ENCODE measurements at places on chromosomes 1 and 21.

DNA sequence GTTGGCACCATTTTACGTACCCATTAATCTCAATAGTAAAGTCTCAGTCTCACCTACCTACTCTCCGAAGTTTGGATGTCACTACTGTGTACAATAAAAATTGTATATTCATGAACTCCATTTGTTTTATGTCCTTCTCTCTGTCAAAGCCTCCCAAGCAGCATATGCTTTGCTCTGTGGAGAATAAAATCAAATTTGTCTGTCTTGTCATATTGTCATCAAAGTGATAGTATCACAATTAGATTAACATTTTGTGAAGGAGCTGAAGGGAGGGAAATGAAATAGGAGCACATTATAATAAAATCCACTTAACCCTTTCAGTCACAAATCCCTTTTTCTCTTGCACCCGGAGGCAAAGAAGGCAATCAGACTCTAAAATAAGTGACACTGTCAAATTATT is 177.1 kb upstream of the RRP15 start:
- no peak for DNase-seq

DNA sequence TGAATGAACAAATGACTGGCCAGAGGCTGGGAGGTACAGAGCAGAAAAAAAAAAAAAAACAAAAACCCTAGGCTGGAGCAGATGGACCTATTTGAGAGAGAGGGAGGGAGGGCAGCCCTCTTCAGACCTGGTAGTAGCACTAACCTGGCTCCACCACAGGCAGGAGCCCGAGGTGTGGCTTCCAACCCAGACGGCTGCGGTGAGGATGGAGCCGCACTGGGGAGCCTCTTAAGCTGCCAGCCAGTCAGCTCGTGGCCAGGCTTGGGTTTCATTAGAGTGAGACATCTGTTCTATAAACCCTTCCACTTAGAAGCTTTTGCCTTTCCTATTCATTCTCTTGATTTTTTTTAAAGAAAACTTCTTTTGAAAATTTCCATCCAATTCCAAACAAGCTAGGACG is 16.8 kb downstream of the LGR6 start:
- no peak for DNase-seq

DNA sequence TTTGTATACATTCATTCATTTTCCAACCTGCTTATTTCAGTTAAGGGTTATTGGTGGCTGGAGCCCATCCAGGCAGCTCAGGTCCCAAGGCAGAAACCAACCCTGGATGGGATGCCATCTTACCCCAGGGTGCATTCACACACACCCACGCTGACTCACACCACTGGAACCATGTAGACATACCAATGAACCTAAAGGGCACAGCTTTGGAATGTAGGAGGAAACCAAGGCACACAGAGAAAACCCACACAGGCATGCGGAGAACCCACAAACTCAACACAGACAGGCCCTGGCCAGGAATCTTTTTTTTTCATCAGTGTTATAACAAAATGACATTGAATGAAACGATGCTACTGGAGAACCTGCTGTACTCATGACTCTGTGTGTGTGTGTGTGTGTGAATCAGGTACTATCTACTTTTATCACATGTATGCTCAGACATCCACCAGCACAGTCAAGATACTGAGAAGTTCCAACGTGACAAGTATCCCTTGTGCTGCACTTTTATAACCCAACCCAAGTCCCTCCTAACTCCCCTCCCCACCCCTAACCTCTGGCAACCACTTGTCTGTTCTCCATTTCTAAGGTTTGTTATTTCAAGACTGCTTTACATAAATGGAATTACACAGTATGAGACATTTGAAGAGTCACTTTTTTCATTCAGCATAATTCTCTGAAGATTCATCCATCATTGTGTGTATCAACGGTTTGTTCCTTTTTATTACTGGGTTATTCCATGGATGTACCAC is 286.8 kb upstream of the PLD5 start:
- DNase-seq, result no peak

DNA sequence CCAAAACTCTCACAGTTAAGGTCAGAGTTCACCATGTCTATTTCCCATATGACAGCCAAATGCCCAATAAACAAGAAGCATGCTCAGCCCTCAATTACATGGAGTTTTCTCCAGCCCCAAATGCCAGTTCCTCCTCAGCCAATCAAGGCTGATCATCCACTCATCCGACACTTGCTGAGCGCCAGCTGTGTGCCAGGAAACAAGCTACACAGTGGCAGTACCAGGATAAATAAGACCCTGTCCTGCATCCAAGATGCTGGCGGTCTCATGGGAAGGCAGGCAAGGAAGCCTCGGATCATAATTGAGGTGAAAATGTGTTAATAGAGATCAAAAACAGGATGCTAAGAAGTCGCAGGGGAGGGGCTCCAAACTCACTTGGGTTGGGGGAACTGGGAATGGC is 7.7 kb downstream of the ZBTB17 start:
- DNase-seq, result no peak

DNA sequence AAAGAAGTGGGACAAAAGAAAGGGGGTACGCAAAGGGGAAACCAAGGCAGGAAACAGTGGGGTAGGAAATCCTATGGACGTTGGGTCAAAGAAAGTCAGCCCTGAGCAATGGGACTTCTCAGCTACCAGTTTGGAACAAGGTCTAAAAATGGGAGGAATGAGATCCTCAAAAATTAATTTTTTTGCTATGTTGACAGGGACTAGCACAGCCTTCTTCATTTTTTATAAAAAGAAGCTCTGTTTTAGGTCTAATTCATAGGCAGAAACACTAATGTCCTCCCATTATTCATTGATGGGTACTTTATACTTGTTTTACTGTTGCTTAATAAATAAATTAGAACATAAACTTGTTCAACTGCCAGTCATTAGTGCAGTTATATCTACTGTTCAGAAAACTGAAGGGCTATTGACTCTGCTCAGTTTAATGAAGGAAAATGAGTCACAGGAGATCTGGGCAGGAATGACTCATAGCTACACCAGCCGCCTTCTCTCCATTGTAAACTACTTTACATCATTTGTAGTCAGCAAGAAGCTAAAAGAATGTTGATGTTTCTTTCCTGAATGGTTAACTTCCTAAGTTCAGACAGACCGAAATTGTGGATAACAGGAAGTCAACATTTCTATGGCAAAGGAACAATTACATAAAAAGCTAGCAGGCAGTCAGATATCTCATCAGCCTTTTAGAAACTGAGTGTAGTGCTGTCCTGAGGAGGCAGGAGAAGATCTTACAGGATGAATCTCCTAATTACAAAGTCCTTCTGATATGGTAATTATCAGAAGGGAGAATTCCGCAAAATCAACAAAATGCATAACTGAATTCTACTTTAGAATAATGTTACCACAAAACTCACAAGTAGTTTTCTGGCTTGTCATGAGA is 356.4 kb upstream of the PKN2 start:
- DNase-seq, result peak; percentile 97

GRCh38 chr21:35020902-35021301 is 28.2 kb downstream of the RUNX1 start:
- DNase-seq, result no peak

- DNase-seq, result no peak
Observed at GRCh38 chr1:103516283-103516682, 9.2 kb upstream of the RNPC3 start.

- no peak for DNase-seq
Observed at GRCh38 chr21:38343691-38344090, 86.9 kb downstream of the KCNJ15 start.

DNA sequence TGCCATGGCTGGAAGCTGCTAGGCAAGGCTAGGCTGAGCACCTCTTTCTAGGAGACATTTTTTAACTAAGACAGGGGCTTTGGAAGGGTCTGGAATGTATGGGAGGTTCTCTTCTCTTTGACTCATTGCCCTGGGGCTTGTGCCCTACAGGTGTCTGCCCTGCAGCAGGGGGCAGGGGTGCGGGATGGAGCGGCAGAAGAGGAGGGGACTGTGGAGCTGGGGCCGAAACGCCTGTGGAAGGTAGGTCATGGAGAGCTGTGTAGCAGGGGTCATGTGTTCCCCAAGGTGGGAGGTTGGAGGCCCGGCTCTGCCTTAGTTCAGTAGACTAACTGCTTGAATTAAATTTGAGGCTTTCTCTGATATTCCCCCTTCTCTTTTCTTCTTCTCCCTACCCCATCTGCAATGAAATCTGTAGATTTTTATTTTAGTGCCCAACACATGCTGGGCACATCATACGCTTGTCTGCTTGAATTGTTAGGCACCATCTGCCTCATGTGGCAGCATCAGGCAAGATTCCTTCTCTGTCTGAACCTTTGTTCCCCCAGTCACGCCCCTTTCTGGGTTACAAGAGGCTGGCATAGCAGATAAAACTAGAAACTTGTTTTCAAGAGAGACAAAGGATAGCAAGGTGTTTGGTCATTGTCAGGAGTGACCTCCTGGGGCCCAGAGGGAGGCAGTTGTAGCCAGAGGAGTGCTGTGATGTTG is 18.4 kb downstream of the PPFIA4 start:
- DNase-seq, result no peak

GRCh38 chr1:158035976-158036583 is 42.6 kb downstream of the KIRREL1 start:
- peak; percentile 75 for DNase-seq

DNA sequence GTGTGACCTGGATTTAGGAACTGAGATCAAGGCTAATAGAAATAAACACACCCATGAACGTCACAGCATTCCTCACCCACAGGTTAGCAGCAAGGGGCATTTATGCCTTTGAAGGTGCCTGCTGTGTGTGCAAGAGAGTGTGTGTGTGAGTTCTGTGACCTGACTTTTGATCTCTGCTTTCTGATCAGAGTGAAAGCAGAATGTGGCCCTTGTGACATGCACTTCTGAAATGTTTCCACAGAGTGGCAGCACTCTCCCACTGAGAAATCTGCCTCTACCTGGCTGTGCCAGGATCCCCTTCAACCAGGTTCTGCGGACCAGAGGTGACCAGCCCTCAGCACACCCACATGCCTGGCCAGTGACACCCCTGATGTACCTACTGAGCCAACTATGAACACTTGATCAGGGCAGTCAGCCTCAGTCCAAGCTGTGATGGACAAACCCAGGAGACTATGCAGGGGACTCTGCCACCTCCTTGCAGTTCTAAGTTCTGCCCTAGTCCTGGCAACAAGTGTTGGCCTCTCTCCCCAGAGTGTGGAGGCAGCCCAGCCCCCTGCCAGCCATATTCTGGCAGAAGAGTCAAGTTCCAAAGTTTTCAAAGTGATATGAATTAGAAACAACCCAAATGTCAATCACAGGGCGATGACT is 41.0 kb downstream of the RXRG start:
- DNase-seq, result peak; percentile 36

DNA sequence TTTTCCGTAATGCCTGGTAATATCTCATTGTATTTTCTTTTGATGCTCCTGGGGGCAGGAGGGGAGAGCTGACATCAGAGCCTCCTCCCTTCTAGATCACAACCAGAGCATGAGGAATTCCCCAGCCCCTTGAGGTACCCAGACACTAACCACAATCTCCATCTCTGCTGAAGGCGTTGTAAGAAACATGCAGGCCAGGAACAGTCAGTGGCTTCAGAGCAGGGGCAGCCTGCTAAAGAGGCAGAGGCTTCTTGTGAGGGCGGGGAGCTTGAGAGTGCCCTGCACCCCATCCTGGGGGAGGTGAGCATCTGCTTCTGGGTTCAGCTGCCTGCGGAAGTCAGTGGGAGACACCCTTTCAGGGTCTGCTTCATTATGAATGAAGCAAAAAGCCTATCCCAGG is 19.0 kb downstream of the MAPKAPK2 start:
- no peak for DNase-seq

DNA sequence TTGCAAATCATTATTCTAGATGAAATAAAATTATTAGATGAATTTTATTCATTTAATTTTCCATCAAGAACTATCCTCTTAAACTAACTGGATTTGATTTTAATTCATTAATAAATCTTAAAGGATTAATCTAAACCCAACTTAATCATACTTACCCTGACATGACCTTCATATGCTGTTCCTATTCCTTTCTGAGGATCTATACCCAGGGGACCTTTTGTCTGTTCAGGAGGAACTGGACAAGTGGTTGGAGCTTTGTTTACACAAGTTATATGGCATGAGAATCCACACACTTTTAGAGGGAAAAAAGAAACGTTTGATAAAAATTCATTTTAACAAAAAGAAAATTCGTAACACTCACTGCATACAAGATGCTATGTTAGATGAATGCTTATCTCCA is 95.2 kb downstream of the COQ8A start:
- no peak for DNase-seq

DNA sequence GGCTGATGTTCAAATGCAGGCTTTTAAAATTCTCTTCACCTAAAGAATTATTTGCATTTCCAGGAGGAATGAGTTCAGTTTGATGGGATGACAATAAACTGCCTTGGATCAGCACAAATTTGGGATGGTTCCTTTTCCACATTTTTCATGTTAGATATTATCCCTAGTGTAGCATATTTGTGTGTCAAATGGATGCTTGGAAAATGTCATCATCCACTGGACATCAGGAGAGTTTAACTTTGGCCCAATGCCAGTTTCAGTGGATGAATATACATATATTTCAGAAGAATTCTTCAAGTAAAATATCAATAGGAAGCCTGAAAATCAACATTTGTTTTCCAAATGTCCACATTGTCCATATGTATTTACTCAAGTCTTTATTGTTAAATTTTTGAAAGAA is 116.5 kb upstream of the COL24A1 start:
- no peak for DNase-seq

DNA sequence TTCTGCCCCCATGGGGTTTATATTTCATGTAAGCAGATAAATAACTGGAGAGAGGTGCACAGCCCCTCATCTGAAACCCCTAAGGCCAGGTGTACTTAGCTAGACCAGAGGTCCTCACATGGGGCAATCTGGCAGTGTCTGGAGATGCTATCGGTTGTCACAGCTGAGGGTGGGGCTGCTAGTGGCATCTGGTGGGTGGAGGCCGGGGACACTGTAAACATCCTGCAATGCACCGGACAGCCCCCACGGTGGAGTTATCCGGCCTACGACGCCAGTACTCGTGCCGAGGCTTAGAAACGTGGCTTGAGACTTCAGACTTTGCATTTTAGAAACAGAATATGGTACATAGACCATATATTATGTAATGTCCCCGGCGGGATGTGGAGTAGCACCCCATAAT is 186.5 kb upstream of the VAMP3 start:
- DNase-seq, result no peak

GRCh38 chr1:242196101-242196500 is 197.2 kb upstream of the MAP1LC3C start:
- no peak for DNase-seq

DNA sequence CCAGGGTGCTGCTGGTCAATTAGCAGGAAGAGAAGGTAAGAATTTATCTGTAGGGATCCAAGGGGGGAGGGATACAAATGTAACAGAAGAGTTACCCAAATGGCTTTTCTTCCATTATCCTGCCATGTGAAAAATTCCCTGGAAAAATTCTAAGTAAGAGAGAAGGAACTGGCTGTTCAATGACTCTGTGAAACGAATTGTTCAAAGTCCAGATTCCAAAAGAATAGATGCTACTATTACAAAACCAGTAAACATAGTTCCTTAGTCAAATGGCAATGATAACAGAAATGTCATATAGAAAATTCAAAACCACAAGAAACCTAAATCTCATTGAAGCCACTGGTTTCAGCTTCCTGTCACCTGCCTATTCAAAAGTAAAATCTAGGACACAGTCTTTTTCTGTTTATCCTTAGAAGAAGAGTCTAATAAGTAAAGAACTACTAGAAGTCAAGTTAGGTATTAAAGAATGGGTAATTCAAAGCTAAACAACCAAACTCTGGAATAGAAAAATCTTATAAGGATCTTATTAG is 102.6 kb downstream of the ZNF644 start:
- DNase-seq, result no peak

All from lung microvascular endothelial cell (primary cell).